ENCODE measurements at places on chromosomes 2 and 18. TPM values are rescaled to one million over a fixed set of nuclear protein-coding genes. Genes with fewer than 3 reads are reported as not detected.

The MSTN gene
- not detected for total RNA-seq

The DCDC2C gene
- 0.55 TPM for total RNA-seq

The PJVK gene
- total RNA-seq = 1.3 TPM

The SLC11A1 gene
- 0.15 TPM for total RNA-seq

The KRTCAP3 gene
- total RNA-seq = 0.76 TPM

The BCL11A gene
- 0.20 TPM for total RNA-seq

The CHN1 gene
- 19.4 TPM for total RNA-seq

The CD207 gene
- not detected for total RNA-seq

The ALPI gene
- total RNA-seq = not detected

The MC2R gene
- not detected for total RNA-seq

Data from A549 treated with CORT108297 at 1 μM for 4 hours (cell line).